ENCODE measurements at places on chromosomes 7 and 10. TPM values are rescaled to one million over a fixed set of nuclear protein-coding genes. Genes with fewer than 3 reads are reported as not detected.

Gene FAM131B
- total RNA-seq, result 1.5 TPM

Gene GDF10
- not detected for total RNA-seq

Gene CCL26
- not detected for total RNA-seq

Gene CALN1
- total RNA-seq, result not detected

Gene CDH23
- total RNA-seq, result 0.16 TPM

Gene CLDN12
- 42.0 TPM for total RNA-seq

Gene IQCE
- total RNA-seq, result 12.1 TPM

Gene PCDH15
- total RNA-seq, result not detected

Gene MNX1
- total RNA-seq, result 0.36 TPM

Gene IKZF1
- not detected for total RNA-seq

Gene LAMB1
- 105 TPM for total RNA-seq

Gene NUTM2E
- 0.21 TPM for total RNA-seq

Gene HOXA4
- 5.0 TPM for total RNA-seq

Gene RAPGEF5
- total RNA-seq, result 0.24 TPM

Gene TMEM26
- total RNA-seq, result 2.3 TPM

Gene PRF1
- not detected for total RNA-seq

Gene HOXA10
- 14.6 TPM for total RNA-seq

Gene FAM25C
- total RNA-seq, result not detected

Gene H2BK1
- total RNA-seq, result not detected

Gene DNAJB9
- 85.2 TPM for total RNA-seq

Gene FEZF1
- total RNA-seq, result not detected

Gene C7orf57
- total RNA-seq, result 0.83 TPM

Gene TDRD1
- total RNA-seq, result 0.51 TPM

Gene SUGCT
- total RNA-seq, result 8.5 TPM

Gene LRRC18
- total RNA-seq, result not detected

Gene OR2A42
- not detected for total RNA-seq

Gene ITPRID1
- not detected for total RNA-seq

Gene LGI1
- total RNA-seq, result not detected

Gene ANKRD61
- 0.35 TPM for total RNA-seq

Gene RBM48
- 18.6 TPM for total RNA-seq

Gene TSPAN15
- total RNA-seq, result 13.2 TPM

Gene SUN3
- total RNA-seq, result 0.32 TPM

Gene IL6
- 0.56 TPM for total RNA-seq

Gene LRIT1
- total RNA-seq, result 0.11 TPM

Gene HMX3
- not detected for total RNA-seq

Gene TRIM74
- total RNA-seq, result not detected

Gene ST8SIA6
- total RNA-seq, result 0.47 TPM

Gene CREB5
- 4.0 TPM for total RNA-seq

Gene FANK1
- 1.4 TPM for total RNA-seq

Gene NEUROG3
- total RNA-seq, result not detected

Gene LBX1
- 11.7 TPM for total RNA-seq

Gene MSMB
- total RNA-seq, result not detected

Gene ERV3-1
- total RNA-seq, result 24.6 TPM

Gene TMEM178B
- 6.8 TPM for total RNA-seq

Gene GIMAP5
- not detected for total RNA-seq

Gene GIMAP8
- total RNA-seq, result not detected

Gene GIMAP6
- not detected for total RNA-seq

Gene FFAR4
- not detected for total RNA-seq

Gene ABLIM1
- 21.2 TPM for total RNA-seq

Gene RHOBTB1
- 29.6 TPM for total RNA-seq

Gene PPP1R3A
- total RNA-seq, result 6.9 TPM

Gene SORBS1
- total RNA-seq, result 112 TPM

Gene PCBD1
- total RNA-seq, result 53.2 TPM

Gene NPTX2
- 121 TPM for total RNA-seq

Gene CPA1
- 6.5 TPM for total RNA-seq

All from myocyte (in vitro differentiated cells).